NCI-H2227 treated with DMSO at 0.1 percent for 48 hours (cell line): ENCODE measurements at places on chromosomes 7 and 10.

DNA sequence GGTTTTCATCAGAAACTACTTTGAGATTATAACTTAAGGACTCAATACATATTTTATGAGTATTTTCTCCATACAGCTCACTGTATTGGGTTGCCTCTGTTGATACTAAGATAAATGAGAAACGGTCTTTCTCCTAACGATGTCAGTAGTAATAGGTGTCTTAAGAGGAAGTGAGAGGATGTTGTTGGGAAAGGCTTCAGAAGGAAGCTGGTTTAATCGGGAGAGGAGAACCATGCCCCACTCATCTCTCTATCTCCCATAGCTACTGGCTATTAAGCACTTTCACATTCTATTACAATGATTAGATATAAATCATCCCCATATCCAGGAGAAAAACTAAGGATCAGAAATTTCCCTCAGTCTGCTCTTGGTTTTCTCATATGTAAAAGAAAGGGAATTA lies 2.0 kb downstream of the CLEC5A start:
- DNase-seq: no peak

GRCh38 chr7:45084901-45085618 lies 3.7 kb downstream of the NACAD start:
- DNase-seq: no peak

GRCh38 chr7:23299770-23300300 lies 696 bp downstream of the MALSU1 start:
- DNase-seq: no peak

GRCh38 chr10:13668126-13668525 lies 81.4 kb downstream of the PRPF18 start:
- no peak for DNase-seq

DNA sequence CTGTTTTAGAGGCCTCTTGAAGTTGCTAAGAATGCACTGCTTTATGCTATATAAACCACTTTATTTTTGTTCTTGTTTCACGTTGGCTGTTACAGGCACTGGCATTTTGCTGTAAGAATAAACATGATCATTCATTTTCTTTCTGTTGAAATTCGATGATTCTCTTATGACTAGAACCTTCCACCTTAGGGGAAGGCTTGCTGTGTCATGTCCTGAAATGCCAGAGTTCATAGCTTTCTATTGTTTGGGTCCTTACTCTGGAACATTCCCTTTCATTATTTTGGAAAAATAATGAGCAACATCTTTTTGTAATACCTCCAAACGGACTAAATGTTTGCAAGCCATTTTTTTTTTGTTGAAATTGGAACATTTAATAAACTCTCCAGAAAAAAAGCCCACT lies 495.1 kb upstream of the POT1 start:
- no peak for DNase-seq

- no peak for DNase-seq
Measured at GRCh38 chr7:113454597-113455169, 336.3 kb upstream of the SMIM30 start.

GRCh38 chr7:142477079-142477651 lies 219.3 kb upstream of the PRSS58 start:
- no peak for DNase-seq

GRCh38 chr7:2860627-2861133 lies 16.6 kb upstream of the GNA12 start:
- DNase-seq: no peak

DNA sequence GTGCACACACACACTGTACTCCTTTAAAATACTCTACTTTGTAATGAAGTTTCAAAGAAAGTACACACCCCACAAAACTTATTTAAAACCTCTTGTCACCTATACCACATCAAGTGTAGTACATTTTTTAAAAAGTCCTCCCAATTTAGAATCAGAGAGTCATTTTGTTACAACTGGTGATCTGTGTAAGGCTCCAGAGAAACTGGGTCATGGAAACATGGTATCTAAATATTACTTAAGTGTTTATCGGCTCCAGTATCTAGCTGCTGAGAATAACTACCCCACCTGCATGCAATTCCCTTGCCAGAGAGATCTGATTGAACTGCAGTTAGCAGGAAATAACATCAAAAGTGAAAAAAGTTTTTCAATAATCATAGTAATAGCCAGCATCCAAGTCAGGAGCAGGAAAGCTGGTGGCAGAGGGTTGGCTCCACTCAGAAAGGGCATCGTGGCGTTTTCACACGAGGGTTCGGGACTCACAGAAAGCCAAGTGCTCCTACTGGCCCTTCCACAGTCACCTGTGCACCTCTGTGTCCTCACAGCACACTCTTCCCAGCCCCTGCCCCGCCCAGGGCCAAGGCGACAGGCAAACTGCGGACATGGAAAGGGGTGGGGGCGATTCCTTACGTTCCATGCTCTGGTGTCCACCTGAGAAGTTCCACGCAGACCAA lies 6.5 kb downstream of the RGS10 start:
- DNase-seq: no peak

GRCh38 chr10:80172896-80173295 lies 32.4 kb downstream of the ANXA11 start:
- no peak for DNase-seq

- DNase-seq: no peak
Measured at GRCh38 chr10:7984896-7985295, 69.6 kb upstream of the GATA3 start.

- no peak for DNase-seq
Measured at GRCh38 chr7:153543232-153543631, 509.0 kb upstream of the DPP6 start.

GRCh38 chr7:149869291-149869650 lies 4.5 kb upstream of the ATP6V0E2 start:
- no peak for DNase-seq

- no peak for DNase-seq
Measured at GRCh38 chr10:117496031-117496430, 46.5 kb upstream of the EMX2 start.

GRCh38 chr7:6496842-6497636 lies 49.3 kb upstream of the DAGLB start:
- no peak for DNase-seq

GRCh38 chr10:77524281-77524711 lies 113.3 kb downstream of the KCNMA1 start:
- no peak for DNase-seq

DNA sequence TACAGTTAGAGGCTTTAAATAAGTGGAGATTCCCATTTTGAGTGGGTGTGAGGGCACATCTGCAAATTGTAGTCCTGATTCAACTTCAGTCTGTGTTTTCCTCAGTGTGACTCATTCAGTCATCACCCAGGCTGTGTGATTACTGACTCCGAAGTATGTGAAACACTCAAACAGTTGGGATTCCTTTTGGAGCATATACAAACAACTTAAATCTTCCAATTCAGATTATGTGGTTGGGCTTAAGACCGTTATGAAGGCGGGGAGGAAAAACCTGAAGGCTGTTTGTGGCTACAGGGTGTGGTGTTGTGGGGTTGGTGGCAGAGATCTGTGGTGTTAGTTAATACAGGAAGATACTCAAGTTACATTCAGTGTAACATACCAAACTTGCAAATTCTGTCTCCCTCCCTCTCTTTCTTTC lies 259.7 kb upstream of the FERD3L start:
- no peak for DNase-seq

- DNase-seq: no peak
Measured at GRCh38 chr7:141600168-141601006, 49.2 kb downstream of the AGK start.

DNA sequence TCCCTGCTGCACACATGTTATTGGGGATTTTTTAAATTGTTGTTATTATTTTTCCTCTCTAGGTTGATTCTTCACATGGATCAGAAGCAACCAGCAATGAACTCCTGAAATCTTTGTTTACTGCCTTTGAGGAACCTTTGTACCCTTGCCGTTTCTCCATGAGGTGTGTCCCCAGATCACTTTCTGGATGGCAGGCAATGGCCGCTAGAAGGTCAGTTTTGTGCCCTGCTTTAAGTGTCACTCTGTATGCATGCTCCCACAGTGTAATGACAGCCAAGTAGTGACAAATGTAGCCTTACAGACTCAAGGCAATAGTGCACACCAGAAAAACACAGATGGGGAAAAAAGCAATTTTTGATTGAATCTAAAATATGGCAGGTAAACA lies 47.7 kb upstream of the NRP1 start:
- no peak for DNase-seq

- no peak for DNase-seq
Measured at GRCh38 chr10:132655735-132656134, 118.1 kb downstream of the INPP5A start.

DNA sequence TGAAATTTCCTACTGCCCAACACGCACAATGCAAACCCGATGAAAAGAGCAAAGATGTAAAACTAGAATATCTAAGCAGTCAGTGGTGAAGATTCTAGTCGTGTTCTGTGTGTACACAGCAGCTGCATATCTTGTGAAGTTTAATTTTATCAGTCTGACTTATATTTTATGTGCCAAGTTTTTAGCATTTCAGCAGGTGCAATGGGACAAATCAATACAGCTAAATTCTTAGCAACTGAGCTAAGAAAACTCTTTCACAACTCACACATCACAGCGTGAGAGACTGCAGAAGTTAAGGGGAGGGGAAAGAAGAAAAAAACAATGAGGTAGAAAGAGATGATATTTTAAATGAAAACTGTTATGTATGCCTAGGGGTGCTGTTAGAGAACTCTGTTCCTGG lies 164.9 kb upstream of the NEBL start:
- DNase-seq: no peak

GRCh38 chr7:44324204-44324480 lies 1.3 kb downstream of the CAMK2B start:
- no peak for DNase-seq

DNA sequence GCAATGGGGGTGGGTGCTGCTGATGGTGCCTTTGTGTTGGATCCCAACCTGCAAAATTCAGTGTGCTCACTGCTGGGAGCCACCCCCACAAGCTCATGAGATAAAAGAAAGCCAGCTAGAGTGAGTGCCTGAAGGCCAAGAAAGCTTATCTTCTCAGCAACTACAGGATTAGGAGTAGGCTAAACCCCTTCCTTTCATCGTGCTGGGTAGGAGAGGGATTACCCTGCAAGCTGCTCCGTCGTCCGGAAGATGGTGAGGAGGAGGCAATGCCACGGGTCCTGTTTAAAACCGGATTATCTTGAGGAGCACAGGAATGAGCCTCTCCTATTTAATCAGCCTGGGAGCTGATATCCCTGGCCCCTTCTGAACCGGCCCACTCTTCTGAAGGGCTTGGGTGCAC lies 258.0 kb downstream of the GALNT17 start:
- DNase-seq: no peak

GRCh38 chr7:104643587-104644217 lies 315.3 kb downstream of the LHFPL3 start:
- no peak for DNase-seq

DNA sequence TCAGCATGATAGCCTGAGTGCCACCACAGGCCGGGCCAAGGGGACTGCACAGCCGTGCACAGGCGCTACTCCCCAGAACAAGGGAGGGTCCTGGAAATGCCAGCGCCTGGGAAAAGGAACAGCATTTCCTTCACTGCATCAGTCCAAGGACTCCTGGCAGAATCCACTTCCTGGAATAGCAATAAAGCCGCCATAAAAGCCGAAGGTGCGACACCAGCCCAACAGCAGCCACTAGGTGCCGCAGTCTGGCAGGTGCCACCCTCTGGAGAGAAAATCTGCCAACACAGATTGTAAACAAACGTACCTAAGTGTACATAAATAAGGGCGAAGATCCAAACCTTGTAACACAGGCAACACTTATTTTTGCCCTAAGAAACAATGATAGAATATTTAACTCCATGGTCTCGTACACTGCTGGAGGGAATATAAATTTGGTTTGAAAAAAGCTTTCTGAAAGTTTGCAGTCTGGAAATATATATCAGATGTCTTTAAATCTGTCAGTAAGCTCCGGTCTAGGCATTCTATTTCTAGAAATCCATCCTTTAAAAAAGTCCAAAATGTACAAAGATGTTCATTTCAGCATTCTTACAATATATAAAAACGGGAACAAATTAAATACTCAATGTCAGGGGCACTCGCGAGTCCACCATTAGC lies 22.2 kb downstream of the VOPP1 start:
- no peak for DNase-seq

DNA sequence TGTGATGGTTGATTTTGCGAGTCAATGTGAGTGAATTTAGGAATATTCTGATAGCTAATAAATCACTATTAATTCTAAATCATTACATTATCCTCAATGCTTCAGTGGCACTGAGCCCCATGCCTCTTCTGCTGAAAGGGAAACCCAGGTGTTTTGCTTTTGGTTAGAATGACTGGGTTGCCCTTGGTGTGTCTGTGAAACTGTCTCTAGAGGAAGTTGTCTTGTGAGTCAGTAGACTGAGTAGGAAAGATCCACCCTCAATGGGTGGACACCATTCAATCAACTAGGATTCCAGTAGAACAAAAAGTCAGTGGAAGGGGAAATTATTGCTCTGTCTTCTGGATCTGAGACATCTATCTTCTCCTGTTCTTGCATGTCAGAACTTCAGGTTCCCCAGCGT lies 472.4 kb downstream of the ANKRD7 start:
- DNase-seq: no peak
